ENCODE measurements at places on chromosomes 6 and 20. TPM values are rescaled to one million over a fixed set of nuclear protein-coding genes. Genes with fewer than 3 reads are reported as not detected.

DNA sequence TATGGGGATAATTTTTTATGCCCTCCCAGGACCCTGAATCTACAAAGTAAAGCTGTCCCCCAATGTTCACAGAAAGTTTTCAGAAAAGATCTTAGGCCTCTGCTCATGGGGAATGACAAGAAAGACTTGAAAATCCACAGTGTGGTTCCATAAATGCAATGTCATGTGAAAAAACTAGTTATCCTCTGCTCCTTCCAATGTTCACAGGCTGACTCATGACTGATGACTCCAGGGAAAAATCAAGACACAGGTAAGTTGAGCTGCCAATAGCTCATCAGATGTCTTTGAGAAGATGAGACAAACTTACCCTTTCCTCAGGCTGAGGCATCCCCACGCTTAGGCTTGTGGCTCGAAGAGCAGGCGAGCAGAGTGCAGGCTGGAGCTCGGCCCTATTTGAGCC lies 14.8 kb upstream of the BCLAF1 start:
- H3K27ac ChIP-seq: peak overlapping the region; percentile 23
- H3K36me3 ChIP-seq: no peaks in the 10 kb centered on the region
- H3K4me3 ChIP-seq: no peak overlapping the region
- H3K27me3 ChIP-seq: no peaks in the 10 kb centered on the region
- no peak for DNase-seq

GRCh38 chr20:54194724-54195438 lies 13.0 kb upstream of the PFDN4 start:
- no peaks in the 10 kb centered on the region for H3K36me3 ChIP-seq
- no peak overlapping the region for H3K27ac ChIP-seq
- no peaks in the 10 kb centered on the region for H3K27me3 ChIP-seq
- DNase-seq: no peak
- no peaks in the 10 kb centered on the region for H3K4me1 ChIP-seq

DNA sequence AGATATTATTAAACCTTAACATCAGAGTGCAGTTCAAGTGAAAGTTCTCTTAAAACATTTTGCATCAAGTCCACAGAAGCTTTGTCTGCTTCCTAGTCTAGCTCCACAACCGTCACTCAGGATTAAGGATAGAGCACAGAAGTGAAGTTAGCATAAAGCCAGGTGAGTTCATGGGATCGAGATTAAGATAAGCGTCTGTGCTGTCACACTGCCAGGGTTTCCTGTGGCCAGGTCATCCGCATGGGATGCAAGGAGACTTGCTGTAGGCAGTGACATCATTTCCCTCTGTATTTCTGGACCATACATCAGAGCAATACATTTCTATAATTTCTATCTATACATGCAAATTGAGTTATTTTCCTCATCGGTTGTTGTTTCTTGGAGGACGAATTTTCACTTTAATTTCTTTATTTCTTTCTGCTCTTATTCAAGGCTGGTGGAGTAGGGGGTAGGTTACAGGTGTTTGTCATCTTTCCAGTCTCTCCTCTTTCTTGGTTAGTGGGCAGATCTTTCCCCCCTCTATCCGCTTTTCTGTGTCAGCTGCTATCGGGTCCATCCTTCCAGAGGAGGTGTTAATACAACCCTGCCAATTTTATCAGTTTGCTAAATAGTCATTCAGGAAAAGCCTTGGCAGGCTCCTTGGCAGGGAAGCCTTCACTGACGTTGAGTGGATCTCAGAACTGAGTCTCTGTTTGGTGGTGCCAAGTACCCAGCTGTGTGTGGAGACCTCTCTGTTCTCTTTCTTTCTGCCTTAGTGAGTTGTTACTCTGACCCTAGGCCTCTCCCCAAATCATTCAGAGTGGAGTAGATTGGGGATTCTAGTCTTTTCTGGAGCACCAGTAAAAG lies 307.6 kb upstream of the MAP3K7 start:
- H3K27ac ChIP-seq: no peak overlapping the region
- no peaks in the 10 kb centered on the region for H3K4me1 ChIP-seq

Gene COL9A1
- total RNA-seq: not detected

Gene SDHAF4
- total RNA-seq: 12.6 TPM
